Stimulated activated CD4-positive, alpha-beta T cell treated with anti-CD3 and anti-CD28 coated beads, Interleukin-2, amount 100 ng/mL, for 48 hours (primary cell): ENCODE measurements at places on chromosomes 11 and 22.

- no peak for DNase-seq
Observed at GRCh38 chr11:16312233-16312765, 44.0 kb downstream of the SOX6 start.

GRCh38 chr22:35155403-35156025, 89.6 kb downstream of the ISX start:
- no peak for DNase-seq

DNA sequence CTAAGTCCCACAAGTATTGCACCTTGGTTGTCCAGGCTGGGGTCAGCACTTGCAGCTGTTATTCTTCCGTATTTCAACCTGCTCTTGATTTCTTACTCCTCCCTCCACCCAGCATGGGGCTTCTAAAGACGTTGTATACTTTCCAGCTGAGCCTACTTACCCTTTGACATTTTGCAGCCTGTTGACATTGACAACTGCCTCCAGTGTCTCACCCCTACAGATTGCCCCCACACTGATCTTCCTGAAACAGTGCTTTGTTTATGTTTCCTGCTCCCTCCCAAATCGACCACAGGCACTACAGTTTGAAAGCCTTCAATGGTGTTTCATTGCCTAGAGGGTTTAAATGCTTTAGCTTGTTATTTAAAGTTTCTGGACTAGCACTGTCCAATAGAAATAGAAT, 56.6 kb downstream of the FAM83F start:
- no peak for DNase-seq

- DNase-seq, result no peak
Observed at GRCh38 chr11:9609841-9610240, 36.4 kb downstream of the WEE1 start.

DNA sequence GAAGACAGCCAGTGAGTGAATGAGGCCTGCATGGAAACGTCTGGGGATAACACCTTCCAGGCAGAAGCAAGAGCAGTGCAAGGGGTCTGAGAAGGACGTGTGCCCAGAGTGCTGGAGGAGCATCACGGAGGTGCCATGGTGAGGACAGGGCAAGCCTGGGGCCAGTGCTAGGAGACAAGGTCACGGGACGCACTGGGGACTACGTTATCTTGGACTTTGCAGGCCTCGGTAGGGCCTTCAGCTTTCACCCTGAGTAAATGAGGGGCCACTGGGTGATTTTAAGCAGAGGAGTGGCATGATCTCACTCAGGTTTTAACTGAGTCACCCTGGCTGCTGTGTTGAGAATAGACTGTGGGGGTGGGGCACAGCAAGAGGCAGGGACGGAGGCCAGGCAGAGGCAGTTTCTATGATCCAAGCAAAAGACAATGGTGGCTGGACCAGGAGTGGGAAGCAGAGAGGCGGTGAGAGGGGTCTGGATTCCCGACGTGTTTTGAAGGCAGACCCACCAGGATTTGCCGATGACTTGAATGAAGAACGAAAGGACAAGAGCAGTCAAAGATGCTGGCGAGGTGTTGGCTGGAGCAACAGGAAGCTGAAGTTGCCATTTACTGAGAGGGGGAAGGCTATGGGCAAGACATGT, 102.7 kb upstream of the PARVA start:
- no peak for DNase-seq

- DNase-seq, result no peak
Observed at GRCh38 chr22:32444068-32444467, 20.2 kb downstream of the BPIFC start.

DNA sequence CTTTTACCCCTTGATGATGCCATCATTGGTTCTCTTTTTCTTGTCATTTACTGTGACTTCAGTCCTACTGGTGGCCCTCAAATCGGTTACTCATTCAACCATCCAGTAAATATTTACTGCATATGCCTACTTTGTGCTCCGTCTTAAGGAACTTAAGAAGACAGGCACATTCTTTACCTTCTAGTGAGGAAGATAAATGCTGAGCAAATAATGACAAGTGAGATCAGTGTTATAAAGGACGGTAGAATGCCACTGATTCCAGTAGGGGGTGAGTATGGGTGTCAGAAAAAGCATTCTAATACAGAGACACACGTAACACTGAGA, 1.6 kb downstream of the ANKRD42 start:
- no peak for DNase-seq

- no peak for DNase-seq
Observed at GRCh38 chr22:35316751-35317150, 17.1 kb downstream of the TOM1 start.

- DNase-seq, result no peak
Observed at GRCh38 chr22:44920183-44920582, 89.6 kb downstream of the PHF21B start.

GRCh38 chr11:78318321-78319114, 99.1 kb downstream of the GAB2 start:
- no peak for DNase-seq

DNA sequence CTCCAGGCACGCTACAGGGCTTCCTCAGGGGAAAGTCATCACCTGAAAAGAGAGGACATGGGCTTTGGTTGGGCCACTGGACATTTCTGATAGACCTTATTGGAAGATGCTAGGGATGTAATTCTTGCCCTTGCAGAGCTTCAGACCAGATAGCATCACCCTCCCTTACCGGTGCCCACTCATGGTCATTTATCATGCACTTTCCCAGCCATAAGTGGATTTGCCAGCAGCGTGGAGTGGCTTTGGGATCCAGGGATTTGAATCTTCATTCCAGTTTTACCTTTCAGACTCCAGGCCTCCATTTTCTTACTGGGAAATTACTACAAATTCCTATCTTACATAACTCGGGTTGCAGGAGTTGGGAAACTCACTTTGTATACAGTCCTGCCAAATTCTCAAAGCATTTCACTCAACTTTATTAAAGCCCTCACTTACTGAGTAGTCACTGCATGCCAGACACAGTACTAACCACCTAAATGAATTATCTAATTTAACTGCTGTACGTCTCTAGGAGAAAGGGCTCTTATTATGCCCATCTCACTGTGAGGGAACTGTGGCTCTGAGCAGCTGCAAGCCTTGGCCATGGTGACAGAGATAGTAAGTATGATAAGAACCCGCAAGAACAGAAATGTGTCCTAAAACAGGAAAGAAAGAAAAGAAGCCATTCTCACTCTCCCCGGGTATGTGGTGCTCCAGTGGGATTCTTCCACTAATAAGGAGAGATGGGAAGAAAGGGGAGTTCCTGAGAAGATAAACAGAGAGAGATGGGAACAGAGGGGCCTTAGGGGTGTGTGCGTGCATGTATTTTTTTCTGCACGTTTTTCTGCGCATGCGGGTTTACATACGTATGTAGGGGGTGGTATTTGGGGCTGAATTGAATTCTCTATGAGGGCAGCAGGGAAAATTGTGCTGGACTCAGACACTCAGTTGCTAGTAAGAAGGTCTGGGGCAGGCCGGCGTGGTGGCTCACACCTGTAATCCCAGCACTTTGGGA, 9.7 kb downstream of the CHRM1 start:
- DNase-seq, result no peak

- DNase-seq, result no peak
Observed at GRCh38 chr11:127789927-127790326, 789.4 kb upstream of the KIRREL3 start.

- DNase-seq, result no peak
Observed at GRCh38 chr11:93288767-93289166, 41.8 kb upstream of the DEUP1 start.

DNA sequence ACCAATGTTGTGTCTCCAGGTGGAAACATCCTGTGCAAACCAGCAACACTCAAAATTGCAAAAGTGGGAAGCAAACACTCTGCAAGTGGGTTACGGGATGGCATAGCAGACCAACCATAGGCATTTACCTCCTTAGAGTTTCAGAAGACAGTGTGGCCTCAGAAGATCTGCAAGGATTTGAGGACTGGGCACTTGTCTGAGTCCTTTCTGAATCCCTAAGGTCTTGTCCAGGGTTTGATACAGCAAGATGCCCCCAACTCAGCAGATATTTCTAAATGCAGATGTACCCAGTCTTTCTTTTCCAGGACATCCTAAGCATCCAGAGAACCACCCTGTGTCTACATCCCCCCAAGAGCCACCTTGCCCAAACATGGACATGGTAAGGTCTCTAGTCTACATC, 51.7 kb upstream of the SHANK2 start:
- no peak for DNase-seq

GRCh38 chr22:35377735-35378134, 3.2 kb upstream of the HMOX1 start:
- no peak for DNase-seq

DNA sequence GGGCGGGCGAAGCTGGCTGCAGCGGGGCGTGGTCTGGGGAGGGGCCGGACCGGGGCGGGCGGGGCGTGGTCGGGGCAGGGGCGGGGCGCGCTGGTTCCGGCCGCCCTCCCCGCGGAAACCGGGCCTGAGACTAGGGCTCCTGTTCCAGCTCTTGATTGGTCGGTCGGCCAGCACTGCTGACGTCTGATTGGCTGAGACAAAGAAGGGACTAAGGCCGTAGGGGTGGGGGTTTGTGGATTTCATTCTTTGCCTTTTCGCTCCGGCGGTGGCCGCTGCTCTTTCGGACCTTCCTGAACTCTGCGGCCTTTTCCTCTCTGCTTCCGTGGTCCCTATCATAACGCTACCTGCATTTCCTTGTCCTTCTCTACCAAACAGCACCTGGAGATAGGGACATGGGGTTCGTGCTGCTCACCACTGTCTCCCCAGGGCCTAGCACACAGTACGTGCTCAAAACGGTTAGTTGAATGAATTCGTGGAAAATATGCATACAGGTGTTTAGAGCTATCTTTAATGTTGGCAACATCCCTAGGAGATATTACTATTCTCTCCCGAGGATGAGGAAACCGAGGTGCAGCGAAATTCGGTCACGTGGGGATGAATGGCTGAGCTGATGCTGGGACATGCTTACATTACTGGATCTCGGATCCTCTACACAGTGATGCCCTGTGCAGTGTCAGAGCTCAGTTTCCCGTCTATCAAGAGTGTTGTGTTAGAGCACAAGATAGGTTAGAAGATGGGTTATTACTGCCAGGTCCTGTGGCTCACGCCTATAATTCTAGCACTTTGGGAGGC, 62.8 kb downstream of the NFAM1 start:
- DNase-seq, result peak; percentile 81

DNA sequence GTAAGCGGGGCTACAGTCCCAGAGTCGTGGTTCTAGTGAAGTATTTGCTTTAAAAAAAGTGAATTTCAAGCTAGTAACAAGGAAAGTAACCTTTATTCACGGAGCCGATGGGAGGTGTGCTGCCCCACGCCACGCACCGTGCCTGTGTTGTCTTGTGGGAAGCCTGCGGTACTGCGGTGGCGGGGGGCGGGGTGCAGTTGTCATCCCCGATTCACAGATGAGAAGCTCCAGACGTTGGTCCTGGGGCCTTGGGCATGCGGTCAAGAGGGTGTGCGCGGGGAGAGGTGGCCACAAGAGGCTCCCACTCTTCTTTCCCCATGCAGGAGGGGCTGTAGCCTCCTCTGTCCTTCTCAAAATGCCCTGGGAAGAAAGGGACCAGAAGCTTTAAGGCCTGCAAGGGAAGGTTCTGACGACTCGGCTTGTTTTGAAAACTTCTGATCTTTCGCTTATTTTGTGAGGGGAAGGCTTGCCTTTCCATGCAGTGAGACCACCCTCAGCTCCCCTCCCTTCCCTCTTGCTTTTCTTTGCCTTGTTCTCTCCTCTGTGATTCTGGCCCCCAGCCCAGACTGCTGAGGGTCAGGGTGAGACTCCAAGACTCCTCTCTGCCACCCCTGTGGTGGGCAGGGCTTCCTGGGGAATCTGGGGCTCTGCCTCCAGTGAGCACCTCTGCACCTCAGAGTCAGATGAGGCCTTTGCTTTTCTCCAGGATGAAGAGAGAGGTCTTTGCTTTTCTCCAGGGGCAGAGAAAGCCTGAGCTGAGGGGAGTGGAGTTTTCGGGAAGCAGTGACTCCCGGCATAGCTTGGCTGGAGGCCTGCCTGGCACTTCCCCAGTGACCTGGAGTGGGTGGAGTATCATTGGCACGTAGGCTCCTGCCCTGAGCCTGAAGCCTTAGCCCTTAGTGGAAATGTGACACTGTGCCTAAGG, 6.2 kb downstream of the GLB1L3 start:
- no peak for DNase-seq

DNA sequence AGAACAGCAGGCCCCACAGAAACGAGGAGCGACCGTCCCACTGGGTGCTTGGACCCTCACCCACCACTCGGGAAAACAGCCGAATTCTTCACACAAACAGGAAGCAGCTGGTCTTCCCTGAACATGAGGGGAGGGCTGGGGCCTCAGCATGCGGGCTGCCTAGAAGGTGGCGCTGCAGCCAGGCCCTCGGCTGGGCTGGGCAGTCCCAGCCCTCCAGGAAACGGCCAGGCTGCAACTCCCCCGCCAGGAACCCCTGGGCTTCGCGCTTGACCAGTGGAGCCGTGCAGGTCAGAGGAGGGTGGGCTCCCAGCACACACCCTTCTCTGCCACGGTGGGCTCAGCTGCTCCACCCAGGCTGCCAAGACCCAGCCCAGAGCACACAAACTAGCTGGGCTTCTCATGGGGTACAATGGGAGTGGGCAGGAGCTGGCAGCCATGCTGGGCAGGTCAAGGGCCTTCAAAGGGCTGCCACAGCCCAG, 29.6 kb downstream of the IGF2 start:
- no peak for DNase-seq

DNA sequence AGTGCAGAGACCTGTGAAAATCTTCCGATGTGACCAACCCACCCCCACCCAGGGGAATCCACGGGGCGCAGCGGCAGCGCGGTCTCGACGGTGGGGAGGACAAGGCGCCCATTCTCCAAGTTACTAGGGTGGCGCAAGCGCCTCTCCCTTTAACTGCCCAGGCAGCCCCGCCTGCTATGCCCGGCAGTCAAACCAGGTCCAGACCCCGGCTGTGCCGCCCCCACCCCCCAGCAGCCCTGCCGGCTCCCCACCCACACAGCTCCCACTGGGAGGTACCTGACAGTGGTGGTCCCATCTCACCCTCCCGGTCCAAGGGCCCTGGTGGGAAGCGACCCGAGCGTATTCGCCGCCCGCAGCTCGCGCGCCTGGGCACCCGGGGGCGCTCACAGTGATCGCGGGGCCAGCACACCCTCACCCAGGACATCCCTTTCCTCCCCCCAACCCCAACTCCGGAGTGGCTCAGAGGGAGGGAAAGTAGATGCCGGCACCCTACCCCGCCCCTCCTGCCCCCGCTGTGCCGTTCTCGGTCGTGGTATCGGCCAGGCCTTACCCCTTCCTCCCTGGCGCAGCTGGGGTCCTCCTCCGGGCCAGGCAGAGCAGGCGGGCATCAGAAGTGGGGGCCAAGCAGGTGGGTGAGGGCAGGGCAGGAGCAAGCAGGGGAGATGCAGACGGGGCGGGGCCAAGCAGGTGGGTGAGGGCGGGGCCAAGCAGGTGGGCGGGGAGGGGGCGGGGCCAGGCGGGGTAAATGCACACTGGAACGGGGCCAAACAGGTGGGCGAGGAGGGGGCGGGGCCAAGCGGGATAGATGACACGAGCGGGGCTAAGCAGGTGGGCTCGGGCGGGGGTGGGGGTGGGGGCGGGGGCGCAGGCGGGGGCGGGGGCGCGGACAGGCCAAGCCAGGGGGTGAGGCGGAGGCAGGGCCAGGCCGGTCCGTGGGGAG, at the start of gene TRPM5:
Gene TRPM5, minus strand, starts transcription at position 634 of the 940 bp plus-strand sequence. CDS start 21,478 bp downstream, outside the sequence.
- DNase-seq, result peak; percentile 80

DNA sequence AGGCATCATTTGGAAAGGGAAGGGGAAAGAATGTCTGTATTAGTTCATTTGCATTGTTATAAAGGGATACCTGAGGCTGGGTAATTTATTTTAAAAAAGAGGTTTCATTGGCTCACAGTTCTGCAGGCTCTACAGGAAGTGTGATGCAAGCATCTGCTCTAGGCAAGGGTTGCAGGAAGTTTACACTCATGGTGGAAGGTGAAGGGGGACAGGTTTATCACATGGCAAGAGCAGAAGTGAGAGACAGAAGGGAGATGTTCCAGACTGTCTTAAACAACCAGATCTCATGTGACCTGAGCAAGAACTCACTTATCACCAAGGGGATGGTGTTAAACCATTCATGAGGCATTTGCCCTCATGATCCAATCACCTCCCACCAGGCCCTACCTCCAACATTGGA, 90.6 kb downstream of the CCDC83 start:
- DNase-seq, result no peak
